ENCODE measurements at places on chromosomes 4 and X. TPM values are rescaled to one million over a fixed set of nuclear protein-coding genes. Genes with fewer than 3 reads are reported as not detected.

DNA sequence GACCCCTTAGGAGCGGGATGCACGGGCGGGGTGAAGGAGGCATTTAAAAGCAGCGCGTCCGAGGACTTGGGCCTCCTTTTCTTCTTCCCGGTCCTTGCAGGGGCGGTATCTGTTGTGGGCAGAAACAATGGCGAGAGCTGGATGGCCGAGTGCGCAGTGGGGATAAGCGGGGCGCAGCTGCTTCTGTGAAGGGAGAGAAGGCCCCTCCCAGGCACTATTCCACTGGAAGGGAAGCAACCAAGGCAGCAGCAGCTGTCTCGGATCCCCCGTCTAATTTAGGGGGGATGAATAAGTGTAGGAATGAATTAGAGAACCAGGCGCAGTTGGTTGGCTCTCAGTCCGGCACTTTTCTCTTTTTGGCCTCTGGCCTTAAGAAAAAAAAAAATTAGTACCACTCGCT is 995 bp downstream of the SMARCA5 start:
- no peaks in the 10 kb centered on the region for H3K36me3 ChIP-seq
- DNase-seq, result peak; percentile 1
- H3K4me1 ChIP-seq, result peaks cover 14% of the 10 kb centered on the region
- peak overlapping the region; percentile 97 for H3K27ac ChIP-seq
- peak overlapping the region; percentile 88 for H3K4me3 ChIP-seq

DNA sequence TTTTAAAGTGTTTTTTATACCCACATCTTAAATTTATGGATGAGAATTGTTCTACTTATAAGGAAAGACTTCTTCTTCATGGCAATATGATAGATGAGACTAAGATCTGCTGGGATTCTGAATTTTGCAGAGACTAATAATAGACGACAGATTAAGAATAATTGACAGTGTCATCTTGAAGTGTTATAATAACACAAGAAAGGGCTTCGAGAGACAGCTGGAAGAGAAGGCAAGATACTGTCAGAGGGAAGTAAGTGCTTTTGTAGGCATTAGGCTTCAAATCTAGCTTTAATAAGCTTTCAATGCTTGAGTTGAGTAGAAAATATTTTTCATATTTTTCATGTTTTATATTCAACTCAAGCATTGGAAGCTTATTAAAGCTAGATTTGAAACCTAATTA is 797.6 kb upstream of the PABPC4L start:
- no peak overlapping the region for H3K4me3 ChIP-seq
- H3K4me1 ChIP-seq, result no peaks in the 10 kb centered on the region
- no peak overlapping the region for H3K27ac ChIP-seq

GRCh38 chr4:38780833-38781484 is 1.8 kb downstream of the TLR10 start:
- H3K36me3 ChIP-seq, result no peaks in the 10 kb centered on the region
- H3K27me3 ChIP-seq, result no peaks in the 10 kb centered on the region
- no peak for DNase-seq
- H3K4me1 ChIP-seq, result peaks cover 2% of the 10 kb centered on the region

DNA sequence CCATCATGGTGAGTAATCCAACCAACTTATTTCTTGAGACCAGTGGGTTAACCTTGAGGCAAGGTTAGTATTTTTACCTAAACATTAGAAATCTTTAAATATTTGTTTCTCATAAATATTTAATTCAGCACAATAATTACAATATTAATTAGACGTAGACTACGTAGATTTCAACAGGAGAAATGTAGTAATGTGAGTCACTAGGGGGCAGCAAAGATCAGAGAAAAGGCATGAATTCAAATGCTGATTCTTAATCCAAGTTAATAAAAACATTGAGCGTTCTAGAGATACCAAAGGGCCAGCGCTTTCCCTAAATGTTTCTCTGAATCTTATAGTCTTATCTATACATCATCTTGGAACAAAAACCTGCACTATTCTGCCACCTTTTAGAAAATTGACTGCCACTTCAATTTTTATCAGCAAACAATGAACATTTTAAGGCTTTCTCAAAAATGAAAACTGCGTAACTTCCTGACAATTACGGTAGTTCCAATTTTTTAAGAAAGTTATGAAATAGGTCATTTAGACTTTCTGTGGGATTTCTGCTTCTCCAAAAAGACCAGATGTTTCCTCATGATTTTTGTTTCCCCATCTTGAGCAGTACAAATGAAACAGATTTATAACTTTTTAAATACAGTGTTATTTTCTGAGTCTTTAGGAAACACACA is 180.7 kb downstream of the GASK1B start:
- H3K4me1 ChIP-seq, result no peaks in the 10 kb centered on the region
- no peak overlapping the region for H3K27ac ChIP-seq
- DNase-seq, result no peak
- no peaks in the 10 kb centered on the region for H3K36me3 ChIP-seq

The PDLIM3 gene
- total RNA-seq, result 0.63 TPM

DNA sequence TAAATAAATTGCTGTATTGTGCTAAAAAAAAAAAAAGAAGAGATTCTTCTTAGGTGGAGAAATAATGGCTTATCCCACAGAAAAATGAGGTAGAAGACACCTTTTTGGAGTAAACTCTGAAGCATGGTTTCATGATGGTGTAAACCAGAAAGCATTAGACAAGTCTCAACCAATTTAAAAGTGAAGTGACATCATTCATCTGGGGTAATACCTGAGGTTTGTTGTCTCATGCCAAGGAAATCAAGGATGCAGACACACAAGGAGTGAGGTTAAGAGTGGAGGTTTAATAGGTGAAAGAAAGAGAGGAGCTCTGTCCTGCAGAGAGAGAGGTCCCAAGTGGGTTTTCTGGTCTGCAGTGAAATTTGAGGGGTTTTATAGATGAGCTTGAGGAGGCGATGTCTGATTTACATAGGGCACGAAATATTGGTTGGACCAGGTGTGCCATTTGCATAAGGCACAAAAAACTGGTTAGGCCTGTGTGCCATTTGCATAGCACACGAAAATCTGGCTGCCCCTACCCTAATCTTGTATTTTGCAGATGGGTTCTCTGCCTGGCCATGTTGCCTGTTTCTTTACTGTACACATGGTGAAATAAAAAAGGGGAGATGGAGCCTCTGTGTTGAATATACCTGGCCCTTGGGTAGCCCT is 25.0 kb upstream of the CWH43 start:
- H3K4me3 ChIP-seq, result no peak overlapping the region
- no peaks in the 10 kb centered on the region for H3K4me1 ChIP-seq
- no peak for DNase-seq
- H3K27me3 ChIP-seq, result no peaks in the 10 kb centered on the region
- no peaks in the 10 kb centered on the region for H3K36me3 ChIP-seq

Data from T-cell (primary cell).